ENCODE measurements at places on chromosomes 16 and 17.

DNA sequence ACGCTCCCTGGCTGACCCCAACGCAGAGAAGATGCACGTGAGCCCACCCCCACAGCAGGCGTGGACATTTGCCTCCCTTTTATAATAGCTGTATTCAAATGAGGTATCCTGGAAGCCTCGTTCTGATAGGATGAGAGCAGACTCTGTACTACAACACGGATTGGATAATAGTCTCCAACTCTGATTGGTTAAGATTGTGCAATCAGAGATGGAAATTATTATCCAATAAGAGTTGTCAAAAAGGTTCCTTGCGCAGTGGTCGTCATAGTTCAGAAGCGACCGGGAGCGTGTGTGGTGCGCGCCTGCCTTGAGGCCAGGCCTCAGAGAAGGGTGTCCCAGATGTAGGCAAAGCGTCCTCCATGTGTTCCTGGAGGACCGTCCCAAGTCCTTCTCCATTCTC, 104.6 kb downstream of the USP22 start:
- no peaks in the 10 kb centered on the region for H3K27me3 ChIP-seq
- no peak overlapping the region for H3K4me3 ChIP-seq
- no peak for DNase-seq
- H3K36me3 ChIP-seq, result peaks cover 3% of the 10 kb centered on the region
- no peaks in the 10 kb centered on the region for H3K4me1 ChIP-seq

GRCh38 chr16:31214708-31215286, 878 bp downstream of the TRIM72 start:
- DNase-seq, result no peak
- no peak overlapping the region for H3K27ac ChIP-seq
- peaks cover 45% of the 10 kb centered on the region for H3K27me3 ChIP-seq
- no peak overlapping the region for H3K4me3 ChIP-seq
- H3K4me1 ChIP-seq, result peaks cover 5% of the 10 kb centered on the region

DNA sequence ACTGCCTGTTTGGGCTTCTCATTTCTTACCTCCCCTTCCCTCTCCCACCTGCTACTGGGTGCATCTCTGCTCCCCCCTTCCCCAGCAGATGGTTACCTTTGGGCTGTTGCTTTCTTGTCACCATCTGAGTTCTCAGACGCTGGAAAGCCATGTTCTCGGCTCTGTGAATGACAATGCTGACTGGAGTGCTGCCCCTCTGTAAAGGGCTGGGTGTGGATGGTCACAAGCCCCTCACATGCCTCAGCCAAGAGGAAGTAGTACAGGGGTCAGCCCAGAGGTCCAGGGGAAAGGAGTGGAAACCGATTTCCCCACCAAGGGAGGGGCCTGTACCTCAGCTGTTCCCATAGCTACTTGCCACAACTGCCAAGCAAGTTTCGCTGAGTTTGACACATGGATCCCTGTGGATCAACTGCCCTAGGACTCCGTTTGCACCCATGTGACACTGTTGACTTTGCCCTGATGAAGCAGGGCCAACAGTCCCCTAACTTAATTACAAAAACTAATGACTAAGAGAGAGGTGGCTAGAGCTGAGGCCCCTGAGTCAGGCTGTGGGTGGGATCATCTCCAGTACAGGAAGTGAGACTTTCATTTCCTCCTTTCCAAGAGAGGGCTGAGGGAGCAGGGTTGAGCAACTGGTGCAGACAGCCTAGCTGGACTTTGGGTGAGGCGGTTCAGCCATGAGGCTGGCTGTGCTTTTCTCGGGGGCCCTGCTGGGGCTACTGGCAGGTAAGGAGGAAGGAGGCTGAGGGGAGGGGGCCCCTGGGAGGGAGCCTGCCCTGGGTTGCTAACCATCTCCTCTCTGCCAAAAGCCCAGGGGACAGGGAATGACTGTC, at the start of gene CD68:
CD68 (plus strand) TSS at position 638 of the 833 bp plus-strand sequence; CDS start at position 678, 40 bp downstream.
- H3K4me1 ChIP-seq, result peaks cover 9% of the 10 kb centered on the region
- H3K27ac ChIP-seq, result peak within 1 kb of the TSS; percentile 4
- H3K4me3 ChIP-seq, result no peak within 1 kb of the TSS

DNA sequence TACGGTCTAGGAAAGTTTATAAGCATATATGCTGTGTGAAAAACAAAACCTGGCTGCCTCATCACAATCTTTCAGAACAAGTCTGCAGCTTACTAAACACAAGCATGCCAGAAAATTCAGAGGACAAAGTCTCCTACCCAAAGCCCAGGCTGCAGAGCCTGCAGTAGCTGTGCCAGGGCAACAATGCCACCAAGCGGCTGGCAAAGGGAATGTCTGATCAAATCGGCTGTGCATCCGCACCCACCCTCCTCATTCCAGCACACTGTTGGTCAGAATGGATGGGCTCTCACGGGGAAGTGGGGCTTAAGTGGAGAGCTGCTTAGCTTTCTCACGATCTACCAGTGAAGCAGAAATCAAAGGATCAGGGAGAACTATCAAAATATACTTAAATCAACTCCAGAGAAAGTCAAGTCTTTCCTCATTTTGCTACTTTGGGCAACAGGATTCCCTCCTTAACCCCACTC, 73.5 kb downstream of the CYTH1 start:
- no peaks in the 10 kb centered on the region for H3K4me1 ChIP-seq
- no peaks in the 10 kb centered on the region for H3K27me3 ChIP-seq
- peaks cover 2% of the 10 kb centered on the region for H3K36me3 ChIP-seq

GRCh38 chr17:2008332-2009126, 16.6 kb downstream of the RTN4RL1 start:
- no peaks in the 10 kb centered on the region for H3K36me3 ChIP-seq
- peaks cover 9% of the 10 kb centered on the region for H3K4me1 ChIP-seq
- no peak for DNase-seq
- no peak overlapping the region for H3K27ac ChIP-seq
